ENCODE measurements at places on chromosomes 2 and 18. TPM values are rescaled to one million over a fixed set of nuclear protein-coding genes. Genes with fewer than 3 reads are reported as not detected.

Gene CERKL
- not detected for total RNA-seq

Gene ACADL
- not detected for total RNA-seq

Gene CRACDL
- 0.80 TPM for total RNA-seq

Gene HOXD4
- total RNA-seq = not detected

Gene CDCA7
- total RNA-seq = 27.8 TPM

Gene FSHR
- not detected for total RNA-seq

Gene ANKRD62
- not detected for total RNA-seq

Gene UGT1A5
- total RNA-seq = not detected

Gene ATG16L1
- 16.6 TPM for total RNA-seq

Gene RESP18
- total RNA-seq = not detected

Gene GKN2
- total RNA-seq = not detected

Gene CDK15
- 0.16 TPM for total RNA-seq

Gene PLGLB1
- total RNA-seq = 0.55 TPM

Gene EMX1
- not detected for total RNA-seq

Gene C2orf80
- not detected for total RNA-seq

Gene VSNL1
- total RNA-seq = 12.8 TPM

Gene CREB1
- total RNA-seq = 18.2 TPM

Gene RNF152
- total RNA-seq = 25.5 TPM

Gene KCNG2
- total RNA-seq = not detected

Gene PRKAG3
- total RNA-seq = not detected

Gene AP1S3
- 19.0 TPM for total RNA-seq

Gene PREB
- 69.1 TPM for total RNA-seq

Gene TEKT4
- not detected for total RNA-seq

Gene ARHGAP28
- 0.99 TPM for total RNA-seq

Gene RGPD4
- total RNA-seq = not detected

Gene IL1B
- 298 TPM for total RNA-seq

Gene MXD1
- total RNA-seq = 3.5 TPM

Gene SULT1C4
- not detected for total RNA-seq

Gene PECR
- 5.8 TPM for total RNA-seq

Gene TMEM237
- total RNA-seq = 37.4 TPM

Data from hair follicular keratinocyte (primary cell).